Activated CD4-positive, alpha-beta T cell treated with anti-CD3 and anti-CD28 coated beads for 36 hours (primary cell): ENCODE measurements at places on chromosomes 3 and 15. TPM values are rescaled to one million over a fixed set of nuclear protein-coding genes. Genes with fewer than 3 reads are reported as not detected.

Gene LRRC31
- not detected for total RNA-seq

DNA sequence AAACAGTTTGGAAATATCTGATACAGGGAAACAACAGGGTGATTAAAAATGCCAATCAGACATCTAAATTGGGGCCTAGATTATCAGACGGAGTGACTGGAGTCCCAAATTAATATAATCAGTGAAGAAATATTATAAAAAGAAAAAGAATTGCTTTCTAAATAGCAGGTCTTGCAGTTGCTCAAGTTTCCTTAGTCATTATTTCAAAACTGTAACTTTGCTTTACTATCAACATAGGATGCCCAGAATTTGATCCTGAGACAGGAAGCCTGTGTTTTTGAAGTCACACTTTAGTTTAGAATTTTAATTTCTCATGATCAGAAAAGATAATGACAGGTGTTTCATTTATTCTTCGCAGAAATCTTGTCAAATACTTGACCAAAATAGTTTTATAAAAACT, 105.9 kb downstream of the IL1RAP start:
- peaks cover 58% of the 10 kb centered on the region for H3K4me1 ChIP-seq
- no peak overlapping the region for H3K27ac ChIP-seq
- no peak for DNase-seq

GRCh38 chr3:51876186-51876585, 785 bp upstream of the IQCF5 start:
- H3K27ac ChIP-seq: no peak overlapping the region
- H3K4me3 ChIP-seq: no peak overlapping the region
- H3K4me1 ChIP-seq: no peaks in the 10 kb centered on the region
- no peak for DNase-seq
- no peaks in the 10 kb centered on the region for H3K36me3 ChIP-seq

Gene ERICH6
- total RNA-seq: 0.58 TPM

Gene CCRL2
- total RNA-seq: 1.0 TPM

GRCh38 chr3:43968465-43968864, 273.2 kb upstream of the TOPAZ1 start:
- H3K4me1 ChIP-seq: no peaks in the 10 kb centered on the region
- H3K36me3 ChIP-seq: no peaks in the 10 kb centered on the region
- no peak overlapping the region for H3K4me3 ChIP-seq
- H3K27ac ChIP-seq: no peak overlapping the region
- H3K27me3 ChIP-seq: peaks cover 6% of the 10 kb centered on the region

DNA sequence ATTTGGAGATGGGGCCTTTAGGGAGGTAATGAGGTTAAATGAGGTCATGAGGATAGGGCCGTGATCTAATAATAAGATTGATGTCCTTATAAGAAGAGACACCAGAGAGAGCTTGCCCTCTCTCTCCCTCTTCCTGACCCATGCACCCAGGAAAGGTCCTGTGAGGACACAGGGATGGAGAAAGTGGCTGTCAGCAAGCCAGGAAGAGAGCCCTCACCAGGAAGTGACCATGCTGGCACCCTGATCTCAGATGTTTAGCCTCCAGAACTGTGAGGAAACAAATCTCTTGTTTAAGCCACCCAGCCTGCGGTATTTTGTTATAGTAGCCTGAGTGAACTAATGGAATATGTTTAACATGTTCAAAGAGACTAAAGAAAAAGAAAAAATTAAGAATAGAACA, 15.3 kb upstream of the GNB5 start:
- no peak overlapping the region for H3K27ac ChIP-seq
- DNase-seq: no peak
- no peaks in the 10 kb centered on the region for H3K27me3 ChIP-seq
- H3K36me3 ChIP-seq: no peaks in the 10 kb centered on the region
- no peaks in the 10 kb centered on the region for H3K4me1 ChIP-seq

GRCh38 chr3:39286771-39287170, 6.9 kb upstream of the CX3CR1 start:
- no peak overlapping the region for H3K4me3 ChIP-seq
- H3K27me3 ChIP-seq: no peaks in the 10 kb centered on the region
- DNase-seq: no peak
- no peaks in the 10 kb centered on the region for H3K36me3 ChIP-seq
- H3K27ac ChIP-seq: no peak overlapping the region
- H3K4me1 ChIP-seq: peaks cover 11% of the 10 kb centered on the region

Gene CLDN1
- 1.6 TPM for total RNA-seq

DNA sequence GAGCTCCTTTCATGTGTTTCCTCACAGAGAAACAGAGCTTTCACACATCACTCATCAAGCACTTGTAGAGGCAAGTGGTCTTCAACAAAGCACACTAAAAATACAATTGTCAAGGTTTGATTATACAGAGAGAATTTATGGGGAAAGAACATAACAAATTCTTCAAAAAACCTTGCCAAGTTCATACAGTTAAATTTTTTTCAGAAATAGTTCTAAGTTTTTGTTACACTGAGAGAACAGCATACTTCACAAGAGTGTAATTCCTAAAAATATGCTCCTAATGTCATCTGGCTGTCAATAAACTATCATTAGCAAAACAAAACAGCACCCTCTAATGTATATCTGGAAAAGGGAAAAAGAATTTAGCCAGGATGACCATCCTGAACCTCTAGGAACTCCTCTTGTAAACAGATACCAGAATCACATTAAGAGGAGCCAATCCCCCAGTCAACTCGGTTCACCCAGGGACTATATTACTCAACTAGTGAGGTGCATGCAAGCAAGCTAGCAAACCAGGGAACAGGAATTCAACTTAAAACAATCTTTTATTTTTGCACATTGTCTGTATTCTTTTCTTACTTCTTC, 63.3 kb downstream of the RAD18 start:
- H3K36me3 ChIP-seq: peaks cover 33% of the 10 kb centered on the region
- H3K4me1 ChIP-seq: no peaks in the 10 kb centered on the region
- H3K27ac ChIP-seq: no peak overlapping the region
- no peak overlapping the region for H3K4me3 ChIP-seq
- no peak for DNase-seq

DNA sequence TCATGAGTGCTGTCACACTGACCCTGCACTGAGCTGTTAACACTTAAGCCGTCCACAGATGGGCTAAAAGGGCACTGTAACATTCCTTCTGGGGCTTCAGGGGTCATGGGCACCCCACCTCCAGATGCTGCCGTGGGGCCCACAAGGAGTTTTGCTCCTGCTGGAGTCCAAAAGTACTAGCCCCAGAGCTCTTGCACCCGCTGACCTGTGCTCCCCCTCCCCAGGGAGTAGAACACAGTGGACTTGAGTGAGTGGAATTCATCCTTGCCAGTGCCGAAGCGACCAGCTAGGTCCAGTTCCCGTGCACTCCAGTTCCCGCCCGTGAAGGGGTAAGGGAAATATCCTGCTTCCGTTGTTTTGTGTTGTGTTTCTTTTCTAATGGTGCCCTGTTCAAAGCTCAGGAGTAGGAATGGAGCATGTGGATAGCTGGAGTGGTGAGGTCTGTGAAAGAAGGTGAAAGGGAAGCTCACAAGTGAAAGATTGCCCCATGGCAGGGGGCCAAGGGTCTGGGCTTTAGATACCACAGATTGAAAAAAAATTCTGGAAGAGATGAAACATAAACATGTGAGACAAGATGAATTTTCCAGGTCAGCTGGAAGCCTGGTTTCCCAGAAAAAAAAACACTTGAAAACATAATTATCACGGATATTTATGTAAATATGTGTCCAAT, 36.6 kb downstream of the SLCO2A1 start:
- H3K27me3 ChIP-seq: peaks cover 4% of the 10 kb centered on the region
- H3K27ac ChIP-seq: no peak overlapping the region
- no peaks in the 10 kb centered on the region for H3K4me1 ChIP-seq
- no peak for DNase-seq

GRCh38 chr3:142180761-142181362, 31.5 kb upstream of the TFDP2 start:
- H3K27me3 ChIP-seq: no peaks in the 10 kb centered on the region
- H3K4me3 ChIP-seq: no peak overlapping the region
- DNase-seq: peak; percentile 42
- H3K4me1 ChIP-seq: no peaks in the 10 kb centered on the region
- H3K27ac ChIP-seq: no peak overlapping the region

Gene ZPLD1
- total RNA-seq: not detected

Gene CORO2B
- total RNA-seq: 0.11 TPM

GRCh38 chr3:169071003-169071402, 592.5 kb downstream of the MECOM start:
- no peak for DNase-seq
- peaks cover 3% of the 10 kb centered on the region for H3K27me3 ChIP-seq
- no peaks in the 10 kb centered on the region for H3K36me3 ChIP-seq
- H3K4me3 ChIP-seq: no peak overlapping the region

DNA sequence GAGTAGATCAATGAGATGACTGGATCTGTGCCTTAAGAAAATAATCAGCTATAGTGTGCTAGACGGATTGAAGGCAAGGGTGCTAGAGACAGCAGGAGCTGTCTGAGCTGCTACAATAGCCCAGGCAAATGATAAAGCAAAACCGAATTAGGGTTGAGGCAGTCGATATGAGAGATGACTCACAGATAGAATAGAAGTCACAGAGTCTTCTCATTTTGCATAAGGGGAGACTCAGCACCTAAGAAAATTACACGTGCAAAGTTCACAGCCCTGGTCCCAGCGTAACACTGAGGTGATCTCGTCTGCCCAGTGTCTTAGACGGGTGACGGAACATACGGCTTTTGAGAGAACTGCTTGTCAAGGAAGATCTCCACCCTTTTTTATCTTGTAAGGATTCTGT, 11.6 kb downstream of the LPP start:
- H3K4me1 ChIP-seq: peaks cover 64% of the 10 kb centered on the region
- DNase-seq: peak; percentile 68
- peaks cover 10% of the 10 kb centered on the region for H3K36me3 ChIP-seq
- H3K4me3 ChIP-seq: no peak overlapping the region
- H3K27me3 ChIP-seq: no peaks in the 10 kb centered on the region

DNA sequence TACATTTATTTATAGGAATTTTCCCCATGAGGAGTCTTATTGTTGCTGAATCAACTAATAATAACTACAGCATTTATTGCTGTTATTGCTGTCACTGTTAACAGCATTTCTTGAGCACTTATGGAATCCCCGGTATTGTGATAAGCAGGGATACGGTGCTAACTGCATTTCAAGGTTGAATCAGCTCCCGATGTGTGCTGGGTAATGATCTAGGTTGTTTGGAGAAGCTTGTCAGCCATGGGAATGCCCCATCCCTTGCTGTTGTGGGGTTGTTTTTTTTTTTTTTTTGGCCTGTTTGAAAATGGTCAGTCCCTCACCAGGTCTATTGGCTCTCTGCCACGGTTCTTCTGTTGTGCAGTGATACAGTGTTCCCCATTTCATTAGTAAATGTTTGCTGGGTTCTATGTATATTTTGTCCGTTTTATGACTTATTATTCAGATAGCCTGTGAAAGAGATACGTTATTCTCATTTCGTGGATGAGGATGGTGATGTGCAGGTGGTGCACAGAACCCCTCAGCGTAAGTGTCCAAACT, 48.5 kb downstream of the MED12L start:
- DNase-seq: no peak
- H3K27me3 ChIP-seq: peaks cover 9% of the 10 kb centered on the region
- H3K4me3 ChIP-seq: no peak overlapping the region
- peaks cover 20% of the 10 kb centered on the region for H3K4me1 ChIP-seq
- H3K27ac ChIP-seq: no peak overlapping the region

DNA sequence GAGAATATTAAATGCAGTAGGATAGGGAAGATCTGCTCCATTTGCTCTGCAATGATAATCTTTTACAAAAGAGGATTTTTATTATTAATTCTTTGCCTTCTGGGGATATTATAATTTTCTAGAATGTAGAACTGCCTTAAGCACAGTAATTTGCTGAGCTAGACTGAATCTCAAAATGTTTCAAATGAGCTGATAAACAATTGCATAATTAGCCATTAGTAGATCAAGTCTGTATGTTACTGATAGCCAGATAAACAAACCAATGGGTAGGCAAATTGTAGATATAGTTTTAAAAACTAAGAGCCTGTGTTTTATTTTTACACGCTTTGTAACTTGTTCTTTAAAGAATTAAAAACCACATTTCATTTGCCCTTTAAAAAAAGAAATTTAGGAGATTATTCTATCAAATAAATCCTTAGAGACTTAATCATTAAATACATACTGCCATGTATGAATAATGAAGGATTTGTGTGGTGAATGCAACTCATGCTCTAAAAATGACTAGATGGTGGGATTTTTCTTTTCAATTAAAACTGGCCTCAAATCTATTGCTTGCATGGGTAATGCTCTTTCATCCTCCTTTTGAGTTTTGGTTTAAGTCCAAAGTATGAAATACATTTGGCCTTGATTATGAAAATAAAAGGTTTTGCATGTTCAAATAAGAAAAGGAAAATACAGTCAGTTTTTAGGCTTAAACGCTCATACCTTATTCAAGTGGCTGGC, 32.6 kb upstream of the NANOGP8 start:
- H3K4me3 ChIP-seq: no peak overlapping the region
- H3K4me1 ChIP-seq: no peaks in the 10 kb centered on the region
- H3K27ac ChIP-seq: no peak overlapping the region
- H3K27me3 ChIP-seq: no peaks in the 10 kb centered on the region
- DNase-seq: no peak
- no peaks in the 10 kb centered on the region for H3K36me3 ChIP-seq

DNA sequence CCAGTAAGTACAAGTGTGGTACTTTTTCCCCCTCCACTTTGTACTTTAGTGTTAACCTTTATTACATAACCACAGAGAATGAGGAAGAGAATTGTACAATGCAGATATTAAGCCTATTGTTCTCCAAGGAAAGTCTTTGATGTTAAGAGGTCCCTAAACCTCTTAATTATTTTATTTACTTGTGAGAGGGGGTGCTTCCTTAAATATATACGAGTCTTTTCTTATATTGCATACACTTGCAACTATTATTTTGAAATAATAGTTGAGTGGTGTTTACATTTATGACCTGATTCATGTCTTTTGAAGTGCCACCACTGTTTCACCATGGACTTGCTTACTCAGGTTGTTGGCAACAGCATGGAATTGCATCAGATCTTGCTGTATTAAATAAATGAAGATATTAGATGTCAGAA, 10.1 kb downstream of the USP3 start:
- no peaks in the 10 kb centered on the region for H3K27me3 ChIP-seq
- H3K36me3 ChIP-seq: no peaks in the 10 kb centered on the region
- no peak for DNase-seq
- peak overlapping the region; percentile 42 for H3K4me3 ChIP-seq

Gene DPPA2
- not detected for total RNA-seq

- H3K27ac ChIP-seq: no peak overlapping the region
- no peaks in the 10 kb centered on the region for H3K27me3 ChIP-seq
- peaks cover 48% of the 10 kb centered on the region for H3K4me1 ChIP-seq
These were observed 77.6 kb upstream of the LRRFIP2 start for GRCh38 chr3:37251993-37252392.

Gene MOBP
- not detected for total RNA-seq

Gene TTLL13
- total RNA-seq: 0.39 TPM

- no peak for DNase-seq
- no peak overlapping the region for H3K27ac ChIP-seq
- no peaks in the 10 kb centered on the region for H3K36me3 ChIP-seq
- H3K4me3 ChIP-seq: no peak overlapping the region
These were observed 700.6 kb upstream of the GOLIM4 start for GRCh38 chr3:168796339-168796738.
